Cardiac muscle cell (in vitro differentiated cells and primary cell): ENCODE measurements at places on chromosomes 1 and 21.

DNA sequence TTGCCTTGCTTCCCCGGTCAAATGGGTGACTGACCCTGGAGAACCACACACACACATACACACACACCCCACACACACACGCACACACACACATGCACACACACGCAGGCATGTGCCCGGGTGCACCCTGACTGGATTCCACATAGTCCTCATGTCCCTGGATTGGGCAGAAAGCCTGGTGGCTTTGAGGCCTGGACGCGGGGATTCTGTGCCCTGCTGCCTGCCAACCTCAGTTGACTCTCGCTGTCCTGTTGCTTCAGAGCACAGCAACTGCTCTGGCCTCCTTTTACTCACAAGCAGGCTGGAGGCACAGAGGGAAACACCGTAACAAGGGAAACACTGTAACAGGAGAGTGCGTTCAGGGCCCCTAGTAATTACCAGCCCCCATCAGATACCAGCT, 6.4 kb downstream of the RORC start:
- DNase-seq = no peak

- DNase-seq = peak; percentile 64
Observed at GRCh38 chr1:61337981-61338848, 255.9 kb downstream of the NFIA start.

GRCh38 chr21:40732253-40733023, 114.5 kb downstream of the DSCAM start:
- no peak for DNase-seq

DNA sequence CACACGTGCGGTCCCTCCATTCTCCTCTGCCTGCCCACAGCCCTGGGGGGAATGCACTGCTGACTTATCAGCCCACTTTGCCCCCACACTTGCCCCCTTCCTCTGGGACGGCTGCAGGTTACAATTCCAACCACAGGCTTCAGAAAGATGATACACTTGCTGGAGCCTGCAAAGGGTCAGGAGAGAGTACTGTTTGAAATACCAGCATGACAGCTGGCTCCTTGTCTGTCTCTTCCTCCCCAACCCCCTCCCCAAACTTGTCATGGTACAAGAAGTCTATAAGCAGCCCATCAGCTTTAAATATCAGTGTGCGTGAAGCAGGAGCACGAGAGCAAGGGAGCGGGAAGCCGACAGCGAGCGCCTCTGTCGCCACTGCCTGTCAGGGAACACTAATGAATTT, 62.4 kb downstream of the ERI3 start:
- peak; percentile 43 for DNase-seq

- no peak for DNase-seq
Observed at GRCh38 chr1:116330846-116331245, 42.2 kb upstream of the ATP1A1 start.

GRCh38 chr1:39255222-39255621, 50.7 kb downstream of the MACF1 start:
- DNase-seq = no peak

DNA sequence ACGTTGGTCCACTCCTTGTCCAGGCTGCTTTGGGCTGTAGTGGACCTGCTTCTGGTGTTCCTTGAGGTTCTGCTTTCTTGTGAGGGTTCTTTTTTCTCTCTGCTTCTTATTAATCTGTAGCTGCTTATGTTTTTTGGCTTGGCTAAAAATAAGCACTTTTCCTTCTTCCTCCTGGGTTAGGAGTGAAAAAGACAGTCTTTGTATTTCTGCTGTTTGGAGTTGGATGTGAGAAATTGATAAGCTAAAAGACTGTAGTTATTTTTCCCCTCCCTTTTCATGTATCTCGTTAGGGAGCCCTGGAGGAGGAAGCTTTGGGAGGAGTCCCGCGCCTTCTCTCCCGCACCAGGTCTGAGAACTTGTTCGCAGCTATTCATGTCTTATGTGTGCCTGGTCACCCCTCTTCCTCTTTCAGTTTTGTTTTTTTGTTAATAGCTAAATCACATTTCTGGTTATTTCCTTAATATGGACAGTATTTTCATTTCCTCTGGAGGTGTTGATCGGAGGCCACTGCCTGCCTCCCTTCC, 79.0 kb downstream of the GALNT2 start:
- no peak for DNase-seq

GRCh38 chr1:184039126-184039525, 1.6 kb upstream of the COLGALT2 start:
- DNase-seq = no peak

- DNase-seq = no peak
Observed at GRCh38 chr1:100543640-100544039, 5.7 kb downstream of the GPR88 start.

DNA sequence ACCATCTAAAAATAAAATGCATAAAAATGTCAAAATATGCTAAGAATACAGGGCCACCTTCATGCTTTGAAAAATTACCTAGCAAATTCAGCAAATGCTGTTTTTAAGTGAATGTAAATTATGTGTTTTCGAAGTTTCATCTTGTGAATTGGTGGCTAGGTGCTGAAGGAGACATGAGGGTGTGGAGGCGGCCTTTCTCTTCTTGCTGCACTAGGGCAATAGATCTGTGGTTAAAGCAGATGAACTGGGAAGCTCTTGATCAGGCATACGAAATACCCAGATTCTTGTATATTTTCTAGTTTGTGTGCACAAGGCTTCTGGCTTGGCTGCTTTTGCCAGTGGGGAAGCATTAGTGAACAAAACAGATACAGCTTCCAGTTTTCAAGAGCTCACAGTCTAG, 224.5 kb downstream of the ST6GALNAC3 start:
- no peak for DNase-seq

DNA sequence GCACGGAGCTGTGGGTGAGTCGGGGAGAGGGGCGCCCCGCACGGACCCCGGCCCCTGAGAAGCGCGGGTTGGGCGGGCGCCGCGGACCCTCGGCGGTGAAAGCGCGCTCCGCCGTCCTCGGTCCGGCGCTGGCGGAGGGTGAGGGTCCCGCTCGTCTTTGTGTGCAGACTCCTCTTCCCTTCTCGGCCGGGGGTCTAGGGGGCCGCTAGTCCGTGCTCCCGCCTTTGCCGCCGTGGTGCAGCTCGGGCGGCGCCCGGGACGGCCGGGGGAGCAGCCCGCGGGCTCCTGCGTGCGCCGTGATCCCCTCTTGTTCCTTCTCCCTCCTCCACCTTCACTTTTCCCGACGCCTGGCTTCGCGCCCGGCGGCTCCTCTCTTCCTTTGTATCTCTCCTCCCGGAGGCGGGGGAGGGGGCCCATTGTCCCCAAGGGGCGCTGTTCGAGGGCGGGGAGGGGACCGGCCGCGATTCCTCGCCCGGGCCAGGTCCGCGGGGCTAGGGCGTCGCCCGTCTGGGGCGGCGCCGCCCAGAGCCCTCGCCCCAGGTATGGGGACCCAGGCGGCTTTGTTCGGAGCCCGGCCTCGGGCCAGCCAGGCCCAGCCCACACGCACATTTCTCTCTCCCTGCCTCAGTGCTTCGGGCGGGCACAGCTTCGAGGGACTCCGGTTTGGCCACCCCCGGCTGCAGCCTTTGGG, 519 bp downstream of the FNBP1L start:
- DNase-seq = peak; percentile 53

GRCh38 chr1:183567584-183567983, 22.7 kb downstream of the NCF2 start:
- peak; percentile 20 for DNase-seq

- DNase-seq = no peak
Observed at GRCh38 chr1:91507328-91507727, 6.7 kb downstream of the CDC7 start.

DNA sequence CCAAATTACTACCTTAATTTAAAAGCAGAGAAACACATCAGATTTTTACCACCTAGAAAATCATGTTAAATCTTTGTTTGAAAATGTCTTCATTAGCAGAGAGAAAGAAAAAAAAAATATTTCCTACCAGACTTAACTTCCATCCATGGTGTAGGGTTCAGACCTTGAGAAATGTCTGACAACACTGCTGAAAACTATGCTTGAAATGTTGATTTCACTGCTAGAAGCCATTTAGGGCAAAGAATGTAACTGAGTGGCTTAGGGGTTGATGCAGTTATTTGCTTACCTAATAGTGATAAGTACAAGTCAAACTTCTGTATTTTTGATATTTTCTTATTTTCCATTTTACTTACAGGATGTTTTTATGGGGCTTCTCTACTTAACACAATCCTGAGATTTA, 495.6 kb upstream of the NEGR1 start:
- peak; percentile 22 for DNase-seq

GRCh38 chr1:46492871-46493270, 3.2 kb downstream of the DMBX1 start:
- DNase-seq = no peak

DNA sequence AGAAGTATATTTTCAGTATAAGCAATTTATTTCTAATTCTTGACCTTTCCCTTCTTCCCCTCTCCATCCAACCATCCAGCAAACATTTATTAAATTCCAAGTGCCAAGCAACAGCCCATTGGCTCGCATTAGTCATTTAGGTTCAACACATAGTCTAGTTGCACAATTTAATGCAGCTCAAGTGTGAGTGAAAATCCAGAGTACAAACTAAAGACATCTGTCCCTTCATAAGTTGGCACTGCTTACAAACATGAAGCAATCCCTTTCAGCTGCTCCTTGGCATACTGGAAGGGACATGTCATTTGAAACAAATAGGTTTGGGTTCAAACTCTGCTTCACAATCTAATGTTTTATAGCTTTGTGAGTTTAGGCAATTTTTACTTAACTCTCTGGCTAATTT, 10.7 kb downstream of the CASQ2 start:
- no peak for DNase-seq

- DNase-seq = no peak
Observed at GRCh38 chr1:112674986-112675727, 698 bp downstream of the MOV10 start.

- no peak for DNase-seq
Observed at GRCh38 chr1:20662110-20662475, 924 bp upstream of the DDOST start.

- no peak for DNase-seq
Observed at GRCh38 chr1:4108331-4108730, 208.3 kb upstream of the C1orf174 start.

- no peak for DNase-seq
Observed at GRCh38 chr1:201507360-201507675, 395 bp upstream of the CSRP1 start.

- DNase-seq = peak; percentile 43
Observed at GRCh38 chr1:33420870-33421775, 9.8 kb downstream of the PHC2 start.

DNA sequence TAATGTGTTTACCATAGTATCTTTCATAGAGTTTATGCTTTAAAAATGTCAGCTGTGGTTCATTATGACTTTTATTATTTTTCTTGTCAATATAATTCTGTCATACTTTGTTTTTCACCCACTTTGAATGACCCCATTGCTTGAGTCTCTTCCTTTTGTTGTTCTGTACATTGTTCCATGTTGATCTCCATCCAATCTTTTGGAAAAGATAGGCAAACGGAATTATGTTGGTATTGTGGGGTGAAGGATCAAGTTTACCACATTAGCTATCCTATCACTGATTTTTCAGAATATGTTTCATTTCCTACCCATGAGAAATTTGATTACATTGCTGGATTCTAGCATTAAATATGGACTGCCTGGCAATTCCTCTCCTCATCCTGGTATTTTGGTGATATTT, 196.6 kb downstream of the NFIA start:
- no peak for DNase-seq

- DNase-seq = no peak
Observed at GRCh38 chr1:71154429-71154828, 73.6 kb upstream of the ZRANB2 start.

DNA sequence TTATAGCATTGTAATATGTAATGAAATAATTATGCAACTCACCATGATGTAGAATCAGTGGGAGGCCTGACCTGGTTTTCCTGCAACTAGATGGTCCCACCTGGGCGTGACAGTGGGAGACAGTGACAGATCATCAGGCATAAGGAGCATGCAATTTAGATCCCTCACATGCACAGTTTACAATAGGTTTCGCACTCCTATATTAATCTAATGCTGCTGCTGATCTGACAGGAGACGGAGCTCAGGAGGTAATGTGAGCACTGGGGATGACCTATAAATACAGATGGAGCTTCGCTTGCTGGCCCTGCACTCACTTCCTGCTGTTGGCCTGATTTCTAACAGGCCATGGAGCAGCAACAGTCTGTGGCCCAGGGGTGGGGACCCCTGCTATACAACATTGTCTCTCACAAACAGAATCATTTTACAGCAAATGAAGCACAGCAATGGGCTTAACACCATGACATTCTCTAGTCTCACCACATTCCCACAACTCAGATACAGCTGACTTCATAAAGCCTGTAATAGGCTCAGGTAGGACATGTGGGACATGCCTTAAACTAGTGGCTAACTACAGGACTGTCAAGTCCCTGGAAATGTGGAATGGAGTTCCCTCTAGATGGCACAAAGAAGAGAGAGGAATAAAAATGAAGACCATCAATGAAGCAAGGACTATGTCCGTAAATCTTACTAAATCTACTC, 40.7 kb upstream of the SLC5A9 start:
- no peak for DNase-seq

GRCh38 chr1:47679301-47679791, 241.5 kb downstream of the FOXD2 start:
- DNase-seq = peak; percentile 52

GRCh38 chr21:45294509-45295291, 7.0 kb upstream of the POFUT2 start:
- DNase-seq = peak; percentile 99
